ENCODE measurements at places on chromosomes 7 and 10.

DNA sequence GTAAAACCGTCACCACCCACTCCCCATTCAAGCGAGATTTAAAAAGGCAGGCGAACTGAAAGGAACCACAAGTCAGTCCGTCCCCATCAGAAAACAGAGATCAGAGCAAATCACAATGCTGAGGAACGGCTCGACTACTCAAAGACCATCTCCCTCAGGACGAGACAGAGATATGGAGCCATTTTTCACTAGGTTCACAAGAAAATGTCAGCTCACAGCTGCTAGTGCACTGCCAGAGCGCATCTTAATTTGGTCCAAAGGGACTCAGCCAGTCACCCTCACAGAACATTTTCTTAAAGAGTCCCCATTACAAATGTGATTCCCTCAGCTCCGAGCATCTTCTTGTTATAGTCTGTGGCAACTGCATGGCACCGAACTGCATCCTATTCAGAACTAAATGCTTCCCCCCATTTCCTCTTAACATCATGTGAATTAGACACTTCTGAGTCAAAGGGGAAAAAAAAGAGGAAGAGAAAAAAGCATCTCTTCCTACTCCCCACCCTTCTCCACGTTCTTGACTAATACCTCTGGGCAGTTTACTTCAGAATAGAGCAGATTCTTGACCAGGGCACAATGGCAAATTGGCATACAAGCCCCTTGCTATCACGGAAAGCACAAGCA is 683.9 kb downstream of the MAGI2 start:
- no peak for DNase-seq

DNA sequence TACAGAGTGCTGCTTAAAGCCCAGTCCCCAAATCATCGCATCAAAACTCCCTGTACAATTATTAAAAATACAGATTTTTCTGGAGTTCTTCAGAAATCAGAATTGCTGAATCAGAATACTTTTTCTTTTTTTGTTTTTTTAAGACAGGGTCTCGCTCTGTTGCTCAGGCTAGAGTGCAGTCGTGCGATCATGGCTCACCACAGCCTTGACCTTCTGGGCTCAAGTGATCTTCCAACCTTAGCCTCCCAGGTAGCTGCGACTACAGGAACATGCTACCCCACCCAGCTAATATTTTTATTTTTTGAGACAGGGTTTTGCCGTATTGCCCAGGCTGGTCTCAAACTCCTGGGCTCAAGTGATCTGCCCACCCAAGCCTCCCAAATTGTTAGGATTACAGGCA is 3.9 kb downstream of the BBIP1 start:
- no peak for DNase-seq

DNA sequence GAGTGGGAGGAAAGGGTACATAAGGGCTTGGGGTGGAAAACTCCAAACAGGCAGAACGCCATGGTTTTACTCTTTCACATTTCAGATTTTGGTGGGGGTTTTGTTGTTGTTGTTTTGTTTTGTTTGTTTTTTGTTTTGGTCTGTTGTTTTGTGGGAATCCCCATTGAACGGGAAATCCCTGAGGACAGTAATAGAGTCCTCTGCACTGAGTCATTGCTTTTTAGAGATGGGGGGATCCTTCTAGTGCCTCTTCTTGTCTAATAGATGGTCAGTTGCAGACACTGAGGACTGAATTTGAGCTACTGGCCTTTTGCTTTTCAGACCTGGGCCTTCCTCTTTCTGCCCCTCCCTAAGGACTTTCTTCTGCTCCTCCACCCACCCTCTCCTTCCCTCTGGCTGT is 20.0 kb downstream of the TRPV5 start:
- no peak for DNase-seq

GRCh38 chr7:105664816-105665525 is 83.7 kb upstream of the EFCAB10 start:
- no peak for DNase-seq

DNA sequence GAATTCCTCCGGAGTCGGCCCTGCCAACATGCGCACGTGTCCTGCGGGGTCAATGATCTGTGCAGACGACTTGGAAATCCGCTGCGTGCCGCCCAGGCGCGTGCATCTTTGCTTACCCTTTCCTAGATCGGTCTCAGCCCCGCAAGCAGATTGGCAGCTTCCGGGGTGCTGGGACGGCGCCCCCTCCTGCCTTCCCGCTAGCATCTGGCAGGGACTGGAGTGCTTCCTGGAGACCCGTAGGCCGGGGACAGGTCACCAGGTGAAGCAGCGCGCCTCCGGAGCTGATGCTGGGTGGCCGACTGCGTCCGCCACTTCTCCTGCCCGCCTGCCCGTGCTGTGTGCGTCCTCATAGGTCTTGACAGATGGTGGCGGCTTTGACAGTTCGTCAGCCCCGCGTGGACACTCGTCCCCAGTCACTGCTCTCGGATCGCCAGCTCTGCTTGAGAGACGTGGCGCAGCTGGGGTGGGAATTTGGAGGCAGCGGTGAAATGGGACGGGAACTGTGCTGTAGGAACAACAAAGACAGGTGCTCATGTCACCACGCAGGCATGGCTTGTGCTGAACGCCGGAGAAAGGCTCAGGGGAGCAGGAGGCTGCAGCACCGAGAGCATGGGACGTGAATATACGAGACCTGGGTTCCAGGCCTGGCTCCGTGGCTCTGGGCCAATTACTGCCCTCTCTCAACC is 21.9 kb upstream of the KCNK18 start:
- DNase-seq = no peak

DNA sequence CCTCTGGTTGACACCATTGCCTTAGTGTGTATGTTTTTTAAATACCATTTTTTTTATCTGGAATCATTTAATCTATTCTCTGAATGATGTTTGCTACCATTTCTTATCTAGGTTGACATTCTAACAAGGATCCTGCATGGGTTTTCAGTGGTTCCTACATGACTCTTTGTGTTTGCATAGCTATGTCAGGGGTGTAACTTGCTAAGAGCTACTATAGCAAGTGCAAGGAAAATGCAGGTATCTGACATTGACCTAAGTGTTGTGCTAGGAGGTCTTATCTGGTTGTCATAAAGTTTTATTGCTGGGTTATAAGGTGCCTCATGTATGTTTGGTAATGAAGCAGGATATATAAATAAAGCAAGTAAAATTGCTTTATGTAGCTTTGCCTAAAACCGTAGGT is 183.2 kb downstream of the PLXDC2 start:
- DNase-seq = no peak

- no peak for DNase-seq
Observed at GRCh38 chr7:145474009-145474686, 638.3 kb upstream of the TPK1 start.

- no peak for DNase-seq
Observed at GRCh38 chr10:12657489-12657888, 308.1 kb downstream of the CAMK1D start.

- DNase-seq = no peak
Observed at GRCh38 chr7:96685755-96686154, 23.9 kb downstream of the SEM1 start.

DNA sequence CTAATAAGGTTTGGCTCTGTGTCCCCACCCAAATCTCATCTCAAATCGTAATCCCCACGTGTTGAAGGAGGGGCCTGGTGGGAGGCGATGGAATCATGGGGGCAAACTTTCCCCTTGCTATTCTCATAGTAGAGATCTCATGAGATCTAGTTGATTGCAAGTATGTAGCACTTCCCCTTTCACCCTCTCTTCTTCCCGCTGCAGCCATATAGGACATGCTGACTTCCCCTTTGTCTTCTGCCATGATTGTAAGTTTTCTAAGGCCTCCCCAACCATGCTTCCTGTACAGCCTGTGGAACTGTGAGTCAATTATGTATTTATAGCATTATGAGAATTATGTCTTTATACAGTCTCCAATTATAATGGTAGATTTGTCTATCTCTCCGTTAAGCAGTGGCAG is 594.5 kb downstream of the ACTR3B start:
- DNase-seq = no peak

DNA sequence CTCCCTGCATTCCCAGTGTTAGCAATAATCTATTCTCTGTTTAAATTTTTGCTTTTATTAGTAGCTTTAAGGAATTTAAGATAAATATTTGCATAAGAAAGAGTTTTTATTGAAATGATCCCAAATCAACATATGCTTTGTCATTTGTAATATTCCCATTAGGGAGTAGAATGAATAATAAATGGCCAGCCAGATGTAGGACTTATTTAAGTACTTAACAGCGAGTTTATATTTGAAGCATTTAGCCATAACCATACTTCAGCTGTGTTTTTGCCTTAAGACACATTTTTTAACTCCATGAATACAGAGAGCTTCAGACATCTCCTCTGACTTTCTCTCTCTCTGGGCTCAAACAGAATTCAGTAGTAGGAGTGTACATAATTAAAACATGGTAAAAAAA is 103.6 kb downstream of the HGF start:
- no peak for DNase-seq

- no peak for DNase-seq
Observed at GRCh38 chr10:10915215-10915614, 102.5 kb upstream of the CELF2 start.

- DNase-seq = no peak
Observed at GRCh38 chr7:107972941-107973376, 30.0 kb downstream of the LAMB1 start.

- DNase-seq = no peak
Observed at GRCh38 chr10:103472005-103472404, 7.0 kb downstream of the CALHM3 start.

DNA sequence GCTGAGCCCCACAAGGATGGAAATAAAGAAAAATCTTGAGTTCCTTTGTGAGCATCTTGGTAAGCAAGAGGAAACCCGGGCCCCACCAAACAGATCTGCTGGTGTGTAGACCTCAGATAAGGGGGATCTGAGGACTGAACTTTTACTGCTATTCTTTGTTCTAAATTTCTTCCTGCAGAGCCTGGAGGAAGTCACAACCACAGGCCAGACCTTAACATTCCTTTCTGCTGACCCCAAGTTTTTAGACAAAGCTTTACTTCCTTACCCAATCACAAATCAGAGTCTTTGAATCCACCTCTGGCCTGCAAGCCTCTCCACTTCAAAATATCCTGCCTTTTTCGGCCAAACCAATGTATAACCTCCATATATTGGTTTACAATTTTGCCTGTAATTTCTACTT is 352.6 kb upstream of the AUTS2 start:
- no peak for DNase-seq

DNA sequence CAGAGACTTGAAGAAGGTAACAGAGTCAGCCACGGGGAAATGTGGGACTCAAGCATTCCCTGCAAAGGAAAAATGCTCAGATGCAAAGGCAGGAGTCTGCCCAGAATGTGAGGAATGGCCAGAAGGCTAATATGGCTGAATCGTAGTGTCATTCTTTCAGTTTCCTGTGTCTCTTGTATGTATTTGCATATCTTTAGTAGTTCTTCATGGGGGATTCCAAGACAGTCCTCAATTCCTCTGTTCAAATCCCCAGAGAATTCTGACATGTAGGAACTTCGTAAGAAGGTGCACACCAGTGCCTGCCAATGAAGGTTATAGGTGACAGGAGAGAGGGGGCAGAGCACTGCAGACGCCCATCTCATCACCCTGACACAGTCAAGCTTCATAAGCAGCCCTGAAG is 154.4 kb downstream of the CACNB2 start:
- DNase-seq = no peak
